Sigmoid colon (tissue), 7 donors: ENCODE measurements at places on chromosomes 3 and 15. TPM values are rescaled to one million over a fixed set of nuclear protein-coding genes. Genes with fewer than 3 reads are reported as not detected.

Gene PLXND1
- total RNA-seq: 73.5 TPM

Gene TMOD2
- 19.4 TPM for total RNA-seq

Gene MLH1
- total RNA-seq: 27.2 TPM

- peak; percentile 87 for DNase-seq
These were observed 17.1 kb downstream of the TRAIP start for GRCh38 chr3:49839193-49839809.

GRCh38 chr3:152720951-152721718 is 113.8 kb upstream of the P2RY1 start:
- DNase-seq: no peak

GRCh38 chr15:22949074-22949547 is 31.1 kb downstream of the CYFIP1 start:
- peak; percentile 81 for DNase-seq

DNA sequence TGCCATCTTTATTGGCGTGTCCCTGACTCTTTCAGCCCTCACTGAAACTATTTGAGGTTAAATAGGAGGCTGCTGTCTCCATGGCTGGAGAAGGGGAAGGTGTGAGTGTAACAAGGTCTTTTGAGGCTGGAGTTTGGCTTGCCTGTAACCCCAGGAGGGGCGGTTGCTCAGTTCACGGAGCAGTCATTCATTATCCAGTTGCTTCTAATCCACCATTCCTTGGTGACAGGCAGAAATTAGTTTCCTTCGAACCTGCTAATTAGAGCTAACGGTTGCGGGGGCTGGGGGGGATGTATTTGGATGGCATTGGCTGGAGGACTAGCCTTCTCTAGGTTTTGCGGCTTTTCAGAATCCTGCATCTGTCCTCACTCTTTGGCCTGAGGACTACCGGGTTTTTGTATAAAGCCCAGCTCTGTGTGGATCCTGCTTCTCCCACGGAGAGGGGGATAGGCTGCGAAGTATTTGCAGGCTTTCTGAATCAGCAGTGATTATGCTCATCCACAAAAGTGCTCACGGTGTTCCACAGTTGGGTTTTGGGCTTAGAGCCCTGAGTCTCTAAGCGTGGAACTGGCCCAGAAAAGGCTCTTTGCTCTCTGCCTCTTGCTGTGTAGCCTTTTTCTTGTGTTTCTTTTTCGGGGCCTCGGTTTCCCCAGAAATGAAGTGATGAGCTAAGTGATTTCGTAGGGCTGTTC is 18.6 kb downstream of the FGD5 start:
- DNase-seq: peak; percentile 48

DNA sequence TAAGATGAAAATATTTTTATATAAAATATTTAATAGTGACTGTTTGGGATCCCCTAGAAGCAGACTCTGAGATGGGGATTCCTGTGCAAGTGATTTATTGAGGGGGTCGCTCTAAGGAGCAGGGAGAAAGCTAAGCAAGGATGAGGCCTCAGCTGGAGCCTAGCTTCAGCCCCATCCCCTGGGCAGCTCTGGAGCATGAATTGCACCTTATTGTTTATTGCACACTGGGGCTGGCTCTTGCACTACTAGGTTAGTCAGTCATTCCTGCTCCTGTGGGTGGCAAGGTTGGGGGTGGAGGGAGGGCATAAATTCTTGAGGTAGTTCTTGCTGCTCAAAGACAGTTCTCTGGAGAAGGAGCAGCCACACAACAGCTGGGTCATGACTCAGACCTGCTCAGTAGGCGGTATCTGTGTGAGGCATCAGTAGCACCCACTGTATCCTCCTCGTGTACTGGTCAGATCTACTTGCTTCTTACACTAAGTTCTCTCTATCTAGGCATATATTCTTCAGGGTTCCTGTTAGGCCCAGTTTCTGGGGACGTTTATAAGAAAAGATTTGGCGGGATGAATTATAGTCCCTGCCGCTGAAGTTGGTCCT is 27.2 kb upstream of the TNFSF10 start:
- DNase-seq: no peak

DNA sequence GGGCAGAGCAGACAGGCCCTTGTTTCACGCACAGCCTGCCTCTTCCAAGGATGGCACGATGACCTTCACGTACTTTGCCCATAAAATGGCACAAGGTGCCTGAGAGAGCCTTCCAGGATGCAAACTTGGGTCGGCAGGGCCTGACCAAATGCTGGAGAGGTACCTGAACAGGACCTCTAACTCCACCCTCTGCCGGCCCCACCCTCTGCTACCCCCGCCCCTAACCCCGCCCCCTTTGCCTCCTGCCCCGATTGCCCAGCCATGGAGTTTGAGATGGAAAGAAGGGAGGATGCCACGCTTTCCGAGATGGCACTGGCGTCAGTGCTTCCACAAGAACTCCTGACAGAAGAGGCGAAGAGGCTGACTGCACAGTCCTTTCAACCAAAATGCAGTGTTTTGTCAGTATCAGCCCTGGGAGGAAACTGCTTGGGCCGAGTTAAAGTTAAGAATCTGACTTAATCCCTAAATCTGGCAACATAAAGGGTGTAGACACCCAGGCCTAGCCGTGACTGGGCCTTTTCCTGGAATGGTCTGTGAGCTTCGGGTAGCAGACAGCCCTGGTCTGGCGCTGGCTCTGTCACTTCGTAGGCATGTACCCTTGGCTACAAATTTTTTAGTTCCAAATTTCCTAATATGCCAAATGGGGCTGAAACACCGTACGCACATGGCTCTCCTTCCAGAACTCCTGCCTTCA is 230.3 kb upstream of the RGMA start:
- no peak for DNase-seq

- no peak for DNase-seq
These were observed 778 bp upstream of the AP4E1 start for GRCh38 chr15:50907601-50908208.
